ENCODE measurements at places on chromosomes 3 and 15.

DNA sequence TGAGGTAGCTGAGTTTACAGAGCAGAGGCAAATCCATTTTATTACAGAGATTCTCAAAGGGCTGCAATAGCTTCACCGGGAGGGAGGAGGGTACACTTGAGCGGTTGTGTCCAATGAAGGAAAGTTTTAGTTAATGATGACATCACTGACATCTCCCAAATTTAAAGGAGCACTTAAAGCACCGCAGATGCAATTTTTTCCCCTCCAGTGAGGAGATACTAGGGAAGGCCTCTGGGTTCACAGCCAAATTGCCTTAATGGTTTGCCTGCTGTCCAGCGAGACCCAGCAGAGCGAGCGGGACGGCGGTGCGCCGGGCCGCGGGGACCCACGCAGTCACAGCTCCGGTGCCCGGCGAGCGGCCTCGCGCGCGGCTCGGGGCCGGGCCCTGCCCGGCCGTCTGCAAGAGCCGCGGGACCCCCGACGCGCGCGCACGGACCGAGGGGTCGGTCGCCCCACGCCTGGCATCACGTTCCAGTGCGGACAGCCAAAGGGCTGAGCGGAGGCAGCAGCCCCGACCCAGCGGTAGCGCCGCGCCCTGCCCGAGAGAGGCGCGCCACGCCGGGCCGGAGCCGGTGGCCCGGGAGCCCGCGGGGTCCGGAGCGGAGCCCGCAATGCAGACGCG lies 160.5 kb upstream of the CHRNA7 start:
- no peak for DNase-seq

DNA sequence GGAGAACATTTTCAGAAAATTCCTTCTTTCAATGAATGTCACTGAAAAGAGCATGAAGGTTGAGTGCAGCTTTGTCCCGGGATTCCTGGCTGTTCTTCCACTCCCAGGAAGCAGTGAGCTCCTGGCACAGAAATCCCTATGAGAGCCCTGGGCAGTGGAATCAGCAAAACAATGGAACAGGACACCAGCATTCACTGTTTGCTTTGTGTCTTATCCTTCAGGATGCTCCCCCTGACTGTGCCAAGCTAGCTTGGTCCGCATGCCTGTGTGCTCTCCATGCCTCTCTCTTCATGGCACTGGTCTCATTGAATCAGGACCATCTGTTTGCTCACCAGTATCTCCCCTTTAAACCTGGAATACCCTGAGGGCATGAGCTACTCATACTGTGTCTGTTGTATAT lies 102.0 kb upstream of the GADL1 start:
- DNase-seq: no peak

- no peak for DNase-seq
Observed at GRCh38 chr15:90423801-90424319, 35.8 kb downstream of the IQGAP1 start.

- DNase-seq: no peak
Observed at GRCh38 chr15:64749999-64750657, 25.3 kb downstream of the RBPMS2 start.

GRCh38 chr3:53718462-53718861 lies 127.8 kb downstream of the CHDH start:
- DNase-seq: no peak

DNA sequence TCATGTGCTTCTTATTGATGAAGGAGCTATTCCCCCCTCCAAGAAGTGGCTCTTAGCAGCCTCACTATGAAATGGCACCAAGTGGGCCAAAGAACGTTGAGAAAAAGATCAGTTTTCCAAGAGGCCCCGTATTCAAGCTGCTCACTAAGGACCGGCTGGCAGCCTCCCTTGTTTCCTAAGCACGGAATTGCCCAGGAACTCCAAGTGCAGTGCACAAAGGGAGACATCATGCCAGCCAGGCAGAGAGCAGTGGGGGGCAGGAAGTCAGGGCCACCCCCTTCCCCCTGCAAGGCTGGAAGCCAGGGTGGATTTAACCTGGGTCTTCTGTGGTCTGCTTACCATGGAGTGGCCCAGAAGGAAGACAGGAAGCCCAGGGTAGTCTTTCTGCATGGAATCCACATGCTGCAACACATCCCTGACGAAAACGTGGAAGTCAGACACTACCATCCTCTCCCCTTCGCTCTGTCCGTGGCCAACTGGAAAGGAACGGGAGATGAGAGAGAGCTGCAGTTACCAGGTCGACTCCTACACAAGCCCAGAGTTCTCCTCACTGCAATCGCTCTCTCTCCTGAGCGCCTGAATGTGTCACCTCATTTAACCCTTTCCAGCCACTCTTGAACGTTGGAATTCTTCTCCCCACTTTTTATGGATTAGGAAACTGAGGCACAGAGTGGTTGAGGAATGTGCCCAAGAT lies 49.5 kb downstream of the ABTB1 start:
- no peak for DNase-seq

DNA sequence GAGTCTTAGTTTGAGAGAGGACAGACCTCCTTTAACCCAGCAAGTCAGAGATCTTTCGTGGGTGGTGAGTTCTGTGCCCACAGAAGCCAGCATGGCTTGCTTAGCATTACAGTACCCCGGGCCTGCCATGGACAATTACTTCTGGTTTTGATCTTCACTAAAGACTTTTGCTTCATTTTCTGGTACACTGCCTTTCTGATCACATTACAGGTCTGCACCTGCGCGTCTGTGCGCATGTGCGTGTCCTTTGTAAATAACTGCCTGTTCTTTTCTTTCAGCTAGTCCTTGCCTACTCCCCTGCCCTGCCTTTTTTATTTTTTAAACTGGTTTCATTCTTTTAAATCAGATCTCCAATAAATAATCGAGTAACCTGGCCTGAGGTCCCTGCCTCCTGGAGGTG lies 57.1 kb upstream of the CMTM8 start:
- no peak for DNase-seq

GRCh38 chr3:182920515-182921084 lies 59.7 kb downstream of the DCUN1D1 start:
- no peak for DNase-seq

DNA sequence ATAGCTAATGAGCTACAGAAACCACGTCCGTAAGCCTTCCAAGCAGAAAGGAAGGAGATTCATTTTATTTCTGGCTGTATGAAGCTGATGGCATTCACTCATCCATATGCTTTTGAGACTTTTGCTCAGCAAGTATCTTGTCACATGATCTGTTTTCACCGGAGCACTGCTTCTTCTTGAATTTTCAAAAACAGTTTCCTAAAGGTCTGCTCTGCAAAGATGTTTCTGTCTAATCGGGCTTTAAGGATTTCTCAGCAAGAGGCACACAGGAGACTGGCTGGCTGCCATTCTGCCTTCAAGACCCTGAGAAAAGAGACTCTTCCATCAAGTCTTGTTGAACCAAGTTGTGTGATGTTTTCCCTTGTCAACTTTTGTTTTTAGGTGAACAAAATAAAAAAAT lies 289.6 kb upstream of the LYSMD4 start:
- DNase-seq: no peak

Measured in stimulated activated CD8-positive, alpha-beta memory T cell treated with anti-CD3 and anti-CD28 coated beads, Interleukin-4, amount 100 ng/mL, for 4 hours (primary cell).